ENCODE measurements at places on chromosomes 1 and 21.

GRCh38 chr21:25983745-25984144, 186.8 kb downstream of the APP start:
- no peak overlapping the region for H3K27ac ChIP-seq
- no peaks in the 10 kb centered on the region for H3K4me1 ChIP-seq
- no peaks in the 10 kb centered on the region for H3K36me3 ChIP-seq
- no peak overlapping the region for H3K4me3 ChIP-seq

GRCh38 chr1:227069490-227069889, 129.4 kb downstream of the COQ8A start:
- DNase-seq: no peak
- no peak overlapping the region for H3K4me3 ChIP-seq
- no peak overlapping the region for H3K27ac ChIP-seq
- no peaks in the 10 kb centered on the region for H3K36me3 ChIP-seq

DNA sequence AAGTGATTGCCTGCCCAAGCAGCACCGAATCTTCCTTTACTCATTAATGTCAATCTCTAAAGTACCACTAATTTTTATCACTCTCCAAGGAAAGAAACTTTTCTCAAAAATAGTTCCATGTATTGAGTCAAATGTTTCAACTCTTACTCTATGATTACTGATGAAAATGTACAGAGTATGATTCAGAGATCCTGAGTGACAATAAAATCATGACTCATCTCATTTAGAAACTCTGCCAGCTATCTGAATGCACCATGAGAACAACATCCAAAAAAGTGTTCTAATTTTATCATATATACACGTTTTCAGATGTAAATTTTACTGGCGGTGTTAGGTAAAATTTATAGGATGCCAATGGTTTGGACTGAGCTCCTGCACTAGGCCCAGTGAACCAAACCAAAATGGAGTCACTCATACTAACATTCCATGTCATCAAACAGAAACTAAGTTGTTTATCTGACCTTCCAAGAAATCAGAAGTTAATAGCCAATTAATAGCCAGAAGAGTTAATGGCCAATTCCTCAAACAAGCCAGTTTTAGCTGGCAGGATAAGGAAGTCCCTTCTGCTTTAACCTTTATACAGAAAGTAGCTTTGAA, 22.6 kb downstream of the PLPPR5 start:
- no peak overlapping the region for H3K27ac ChIP-seq
- no peaks in the 10 kb centered on the region for H3K36me3 ChIP-seq
- H3K4me3 ChIP-seq: no peak overlapping the region
- H3K4me1 ChIP-seq: no peaks in the 10 kb centered on the region
- DNase-seq: no peak
- no peaks in the 10 kb centered on the region for H3K27me3 ChIP-seq

DNA sequence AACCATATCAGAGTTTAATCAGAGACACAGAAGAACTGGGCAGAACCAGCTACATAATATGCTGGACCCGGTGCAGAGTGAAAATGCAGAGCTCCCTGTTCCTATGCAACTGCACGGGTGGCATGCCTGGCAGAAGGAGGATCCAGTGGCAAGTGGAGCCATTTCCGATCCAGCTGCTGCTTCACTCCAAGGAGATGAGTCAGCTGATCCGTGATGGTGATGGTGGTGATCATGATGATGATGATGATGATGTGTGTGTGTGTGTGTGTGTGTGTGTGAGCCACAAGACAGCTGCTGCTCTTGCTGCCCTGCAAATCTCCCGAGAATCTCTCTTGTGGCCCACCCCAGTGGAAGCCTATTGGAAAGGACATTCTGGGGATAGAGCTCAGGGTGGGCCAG, 133.0 kb downstream of the URB2 start:
- no peak overlapping the region for H3K4me3 ChIP-seq
- H3K27ac ChIP-seq: no peak overlapping the region
- no peaks in the 10 kb centered on the region for H3K4me1 ChIP-seq
- no peaks in the 10 kb centered on the region for H3K27me3 ChIP-seq

GRCh38 chr1:156295391-156295947, at the start of gene GLMP:
Gene GLMP (minus strand): TSS chr1:156295679. CDS start chr1:156295645, 34 bp downstream.
- no peaks in the 10 kb centered on the region for H3K27me3 ChIP-seq
- H3K4me1 ChIP-seq: peaks cover 17% of the 10 kb centered on the region
- peaks cover 3% of the 10 kb centered on the region for H3K36me3 ChIP-seq
- peak within 1 kb of the TSS; percentile 77 for H3K4me3 ChIP-seq
- H3K27ac ChIP-seq: peak within 1 kb of the TSS; percentile 65

GRCh38 chr1:22470227-22470626, 18.6 kb downstream of the ZBTB40 start:
- H3K27ac ChIP-seq: no peak overlapping the region
- H3K4me1 ChIP-seq: no peaks in the 10 kb centered on the region
- no peak for DNase-seq
- no peaks in the 10 kb centered on the region for H3K27me3 ChIP-seq

DNA sequence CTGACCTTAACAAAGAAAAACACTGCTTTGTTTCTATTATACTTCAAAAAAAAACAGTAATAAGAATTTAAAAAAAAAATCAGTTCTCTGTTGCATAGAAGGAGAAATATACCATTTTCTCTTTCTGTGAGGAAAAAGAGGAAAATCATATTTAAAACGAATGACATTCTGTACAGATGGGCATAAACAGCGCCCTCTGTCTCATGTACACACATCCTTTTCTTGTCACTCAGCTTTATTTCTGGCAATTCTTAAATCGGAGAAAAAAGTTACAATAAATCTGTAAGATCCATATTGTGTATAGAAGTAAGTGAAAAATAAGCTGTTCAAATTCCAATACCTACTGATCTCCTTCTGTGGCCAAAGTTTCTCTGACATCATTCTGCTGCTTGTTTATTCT, 245.4 kb downstream of the SMYD3 start:
- DNase-seq: no peak
- H3K27me3 ChIP-seq: no peaks in the 10 kb centered on the region
- no peaks in the 10 kb centered on the region for H3K36me3 ChIP-seq
- H3K27ac ChIP-seq: no peak overlapping the region
- H3K4me3 ChIP-seq: no peak overlapping the region
- no peaks in the 10 kb centered on the region for H3K4me1 ChIP-seq

DNA sequence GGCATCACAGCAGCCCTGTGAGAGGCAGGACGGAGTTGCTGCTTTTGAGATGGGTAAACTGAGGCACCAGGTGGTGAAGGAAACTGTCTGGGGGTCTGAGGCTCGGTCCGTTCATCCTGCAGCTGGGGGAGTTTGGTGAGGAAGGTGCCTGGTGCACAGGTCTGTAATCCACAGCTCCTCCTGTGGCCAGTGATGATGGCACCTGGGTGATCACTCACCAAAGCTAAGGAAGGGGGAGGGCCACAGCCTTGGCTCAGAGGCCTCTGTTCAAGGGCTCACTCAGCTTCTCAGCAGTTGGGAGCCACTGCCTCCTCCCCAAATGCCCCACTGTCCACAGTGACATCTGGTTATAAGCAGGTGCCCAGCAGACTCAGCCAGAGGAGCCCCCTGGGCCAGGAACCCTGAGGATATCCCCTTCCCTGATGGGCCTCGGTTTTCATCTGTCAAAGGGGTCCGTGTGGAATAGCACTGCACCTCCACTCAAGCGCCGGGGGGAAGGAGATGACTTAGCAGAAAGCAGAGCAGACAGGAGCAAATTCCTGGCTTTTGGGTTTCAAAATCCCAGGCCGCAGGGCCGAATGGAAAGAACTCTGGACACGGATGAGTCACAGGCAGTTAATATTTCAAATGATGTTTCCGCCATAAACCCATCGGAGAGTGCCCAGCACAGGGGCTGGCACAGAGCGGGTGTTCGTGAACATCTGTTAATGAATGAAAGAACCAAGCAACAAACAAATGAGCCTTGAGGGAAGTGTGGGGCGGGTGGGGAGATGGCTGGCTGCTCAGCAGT, 82.8 kb downstream of the DMRTB1 start:
- H3K27ac ChIP-seq: no peak overlapping the region
- H3K27me3 ChIP-seq: no peaks in the 10 kb centered on the region
- no peaks in the 10 kb centered on the region for H3K36me3 ChIP-seq
- H3K4me1 ChIP-seq: no peaks in the 10 kb centered on the region

DNA sequence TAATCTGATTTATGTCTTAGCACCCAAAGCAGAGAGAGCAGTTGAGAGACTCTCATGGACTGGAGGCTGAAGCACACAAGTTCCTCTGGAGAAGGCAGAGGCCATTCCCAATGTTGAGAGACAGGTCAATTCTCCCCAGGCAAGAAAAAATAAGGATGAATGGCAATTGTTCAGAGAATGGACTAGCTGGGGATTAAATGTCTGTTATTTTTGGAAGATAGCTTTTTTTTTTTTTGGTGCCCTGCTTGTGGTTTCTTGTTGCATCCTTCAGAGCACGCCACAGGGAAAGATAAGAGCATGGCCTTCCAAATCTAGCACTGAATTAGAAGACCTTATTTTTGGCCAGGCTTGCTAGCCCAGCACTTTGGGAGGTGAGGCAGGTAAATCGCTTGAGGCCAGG, 65.6 kb upstream of the ERRFI1 start:
- no peak overlapping the region for H3K4me3 ChIP-seq
- DNase-seq: no peak
- H3K27me3 ChIP-seq: no peaks in the 10 kb centered on the region
- no peaks in the 10 kb centered on the region for H3K36me3 ChIP-seq

All from CD4-positive, alpha-beta memory T cell (primary cell).